Ascending aorta (tissue), 2 donors: ENCODE measurements at places on chromosomes 13 and 19.

- no peak for DNase-seq
These were observed 5.9 kb downstream of the IFNL3 start for GRCh38 chr19:39238944-39239343.

DNA sequence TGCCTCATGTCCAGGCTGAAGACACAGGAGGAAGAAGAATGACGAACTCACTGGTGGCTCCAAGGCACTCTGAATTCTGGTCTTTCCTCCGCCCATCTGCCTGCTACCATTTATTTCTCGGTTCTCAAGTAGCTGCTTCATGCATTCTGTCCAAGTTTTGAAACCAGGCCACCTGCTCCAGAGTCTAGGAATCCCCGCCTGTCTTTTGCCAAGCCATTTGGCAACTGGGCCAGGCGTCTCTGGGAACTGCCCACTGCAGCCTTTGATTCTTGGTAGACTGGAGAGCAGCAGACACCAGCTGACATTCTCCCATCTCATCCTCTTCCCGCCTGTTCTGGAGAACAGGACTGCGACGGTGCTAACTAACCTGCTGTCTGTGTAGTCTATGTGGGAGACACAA lies 10.8 kb downstream of the SLC35E1 start:
- DNase-seq = no peak

DNA sequence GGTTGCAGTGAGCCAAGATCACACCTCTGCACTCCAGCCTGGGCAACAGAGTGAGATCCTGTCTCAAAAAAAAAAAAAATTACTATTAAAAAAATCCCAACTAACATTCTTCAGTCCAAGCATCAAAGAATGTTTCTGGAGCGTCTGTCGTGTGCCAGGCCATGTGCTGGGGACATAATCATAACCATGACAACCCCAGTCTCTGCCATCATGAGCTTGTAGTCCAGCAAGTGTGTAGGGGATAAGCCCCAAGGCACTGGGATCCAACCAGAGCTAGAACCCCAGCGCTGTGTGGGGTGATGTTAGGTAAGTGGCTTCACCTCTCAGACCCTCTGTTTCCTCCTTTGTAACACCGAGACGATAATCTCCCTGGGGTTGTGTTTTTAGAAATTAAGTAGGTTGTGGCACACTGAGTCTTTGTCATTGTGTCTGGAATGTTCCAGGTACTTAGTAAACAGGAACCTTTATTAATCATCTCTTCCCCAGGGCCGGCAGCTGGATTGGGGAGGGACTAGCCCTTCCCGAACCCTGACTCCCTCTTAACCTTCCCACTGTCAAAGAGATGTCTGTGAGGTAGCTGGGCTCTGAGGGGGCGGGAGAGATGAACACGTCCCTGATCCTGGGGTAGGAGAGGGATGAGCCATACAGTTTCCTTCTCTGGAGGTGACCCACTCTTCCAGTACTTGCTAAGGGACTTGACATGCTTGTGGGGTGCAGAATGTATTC lies 5.2 kb downstream of the ITPKC start:
- DNase-seq = no peak

DNA sequence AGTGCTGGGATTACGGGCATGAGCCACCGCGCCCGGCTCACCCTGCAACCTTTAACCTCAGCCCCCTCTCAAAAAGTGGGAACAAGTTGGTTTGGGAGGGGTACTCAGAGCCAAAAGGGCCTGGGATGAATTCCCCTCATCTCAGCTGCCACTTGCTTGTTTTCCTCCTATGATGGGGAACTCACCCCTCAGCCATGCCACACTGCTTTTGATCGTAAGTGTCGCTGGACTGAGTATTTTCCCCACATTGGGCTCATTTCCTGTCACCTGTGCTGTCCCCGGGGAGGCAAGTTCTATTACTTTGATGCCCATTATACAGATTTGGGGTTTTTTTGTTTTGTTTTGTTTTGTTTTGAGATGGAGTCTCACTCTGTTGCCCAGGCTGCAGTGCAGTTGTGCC lies 6.5 kb downstream of the R3HDM4 start:
- no peak for DNase-seq

DNA sequence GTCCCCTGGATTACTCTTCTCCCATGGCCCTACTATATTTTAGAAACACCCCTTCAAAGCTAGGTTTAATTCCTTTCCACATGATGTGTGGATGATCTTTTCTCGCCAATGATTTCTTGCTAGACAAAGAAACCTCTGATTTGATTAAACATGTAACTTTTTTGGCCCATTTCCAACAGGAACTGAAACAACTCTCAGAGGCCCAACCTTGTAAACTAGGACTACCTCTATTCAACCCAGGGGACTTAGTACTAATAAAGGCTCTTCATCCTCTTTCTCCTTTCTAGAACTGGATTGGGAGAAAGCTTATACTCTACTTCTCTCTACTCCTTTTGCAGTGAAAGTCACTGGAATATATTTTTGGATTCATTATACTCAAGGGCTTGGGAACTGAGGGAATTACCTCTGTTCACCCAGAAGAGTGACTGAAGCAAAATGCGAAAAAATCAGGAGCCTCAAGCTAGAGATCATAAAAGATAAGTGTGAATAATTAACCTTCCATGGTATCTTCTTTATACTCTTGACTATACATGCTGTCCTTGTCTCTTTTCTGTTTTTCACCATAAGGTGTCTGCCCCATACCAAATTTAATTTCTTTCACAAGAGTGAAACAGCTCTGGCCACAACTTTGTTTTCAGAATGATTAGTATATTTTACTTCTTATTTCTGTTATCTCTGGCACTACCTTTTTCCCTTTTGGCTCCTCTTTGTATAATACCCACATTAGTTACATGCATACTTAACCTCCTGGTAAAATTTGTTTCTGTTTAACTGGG lies 977.6 kb downstream of the SLITRK5 start:
- no peak for DNase-seq

DNA sequence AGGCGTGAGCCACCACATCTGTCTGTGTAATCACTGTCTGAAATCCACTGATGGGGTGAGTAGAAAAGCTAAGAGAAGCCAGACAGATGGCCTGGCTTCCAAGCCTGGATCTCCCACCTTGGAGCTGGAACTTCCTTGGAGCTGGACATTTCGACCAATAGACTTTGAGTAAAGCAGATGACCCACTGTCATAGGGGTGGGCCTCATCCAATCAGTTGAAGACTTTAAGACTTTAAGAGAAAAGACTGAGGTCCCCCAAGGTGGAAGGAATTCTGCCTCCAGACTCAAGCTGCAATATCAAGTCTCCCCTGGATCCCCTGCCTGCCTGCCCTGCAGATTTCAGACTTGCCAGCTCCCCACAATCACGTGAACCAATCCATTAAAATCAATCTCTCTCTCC lies 20.7 kb downstream of the VSTM1 start:
- DNase-seq = no peak

DNA sequence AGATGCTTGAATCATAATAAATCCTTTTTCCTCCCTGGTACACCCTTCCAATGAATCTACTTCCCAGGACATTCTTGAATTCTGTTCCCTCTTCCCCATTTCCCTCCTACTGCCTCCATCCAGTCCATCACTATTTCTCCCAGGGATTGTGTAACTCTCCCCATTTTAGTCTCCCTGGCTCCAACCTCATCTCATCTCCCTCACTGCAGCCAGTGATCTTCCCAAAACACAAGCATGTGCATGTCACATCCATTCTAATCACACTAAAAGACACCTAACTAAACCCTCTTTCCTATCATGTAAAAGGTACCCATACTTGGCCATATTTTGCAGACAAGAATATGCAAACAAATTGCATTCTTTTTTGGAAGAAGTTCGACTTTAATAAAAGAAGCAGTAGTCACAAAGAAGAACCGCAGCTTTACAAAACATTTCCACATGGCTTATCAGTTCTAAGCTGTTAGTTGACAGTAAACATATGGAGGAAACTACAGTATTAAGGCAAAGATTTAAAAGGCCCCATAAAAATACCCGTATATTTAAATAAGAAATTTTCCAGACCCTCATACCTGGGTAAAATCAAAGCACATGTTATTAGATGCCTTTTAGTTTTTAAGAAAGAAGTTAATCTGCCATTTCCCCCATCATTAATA lies 111.0 kb downstream of the KCTD12 start:
- no peak for DNase-seq

DNA sequence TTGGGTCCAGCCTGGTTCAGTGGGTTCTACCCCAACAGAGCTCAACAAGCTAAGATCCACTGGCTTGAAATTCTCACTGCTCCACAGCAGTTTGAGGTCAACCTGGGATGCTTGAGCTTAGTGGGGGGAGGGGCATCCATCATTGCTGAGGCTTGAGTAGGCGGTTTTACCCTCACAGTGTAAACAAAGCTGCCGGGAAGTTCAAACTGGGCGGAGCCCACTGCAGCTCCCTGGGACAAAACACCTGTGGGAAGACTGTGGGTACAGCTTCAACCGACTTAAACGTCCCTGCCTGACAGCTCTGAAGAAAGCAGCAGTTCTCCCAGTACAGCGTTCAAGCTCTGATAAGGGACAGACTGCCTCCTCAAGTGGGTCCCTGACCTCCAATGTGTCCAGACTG lies 1161.9 kb downstream of the UQCRFS1 start:
- DNase-seq = no peak

- DNase-seq = no peak
These were observed 871.6 kb downstream of the SLITRK6 start for GRCh38 chr13:84927442-84928169.

GRCh38 chr19:38004521-38005223 lies 97.7 kb downstream of the SIPA1L3 start:
- DNase-seq = peak; percentile 92

DNA sequence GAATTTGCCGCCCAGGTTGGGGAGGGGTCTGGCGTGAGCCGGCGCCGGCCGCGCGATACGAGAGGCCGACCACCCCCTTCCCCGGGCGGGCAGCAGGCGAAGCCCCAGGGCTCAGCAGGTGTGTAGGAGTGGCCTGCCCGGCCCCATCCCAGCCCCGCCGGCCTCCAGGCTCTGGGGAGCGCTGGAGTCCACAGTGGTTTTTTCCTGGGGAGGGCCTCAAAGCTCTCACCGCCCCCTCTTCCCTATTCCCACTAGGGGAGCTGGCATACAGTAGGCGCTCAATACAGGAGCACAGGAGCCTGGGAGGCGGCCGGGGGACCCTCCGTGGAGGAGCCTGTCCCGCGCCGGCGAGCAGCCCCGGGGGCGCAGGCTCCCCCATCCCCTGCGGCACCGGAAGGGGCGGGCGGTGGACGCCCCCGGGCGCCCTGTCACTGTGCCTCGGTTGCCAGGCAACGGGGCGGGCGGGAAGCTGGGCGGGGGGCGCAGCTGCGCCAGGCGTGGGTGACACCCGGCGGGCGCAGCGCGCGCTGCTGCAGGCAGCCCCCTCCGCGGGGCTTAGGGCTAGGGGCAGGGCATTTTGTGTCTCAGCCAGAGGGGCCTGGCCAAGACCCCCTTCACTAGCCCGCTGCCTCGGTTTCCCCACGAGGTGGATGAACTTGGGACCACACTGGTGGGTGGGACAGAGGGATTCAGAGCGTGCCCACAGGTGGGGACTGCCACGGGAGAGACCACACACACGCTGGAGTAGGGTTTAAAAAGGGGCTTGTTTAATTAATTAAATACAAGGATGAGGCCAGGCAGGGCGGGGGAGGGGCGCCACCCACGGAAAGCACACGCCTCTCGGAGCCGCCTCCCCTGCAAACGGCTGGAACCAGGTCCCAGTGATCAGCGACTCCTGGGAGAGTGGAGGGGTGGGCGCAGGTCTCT lies 3.6 kb upstream of the REXO1 start:
- no peak for DNase-seq

DNA sequence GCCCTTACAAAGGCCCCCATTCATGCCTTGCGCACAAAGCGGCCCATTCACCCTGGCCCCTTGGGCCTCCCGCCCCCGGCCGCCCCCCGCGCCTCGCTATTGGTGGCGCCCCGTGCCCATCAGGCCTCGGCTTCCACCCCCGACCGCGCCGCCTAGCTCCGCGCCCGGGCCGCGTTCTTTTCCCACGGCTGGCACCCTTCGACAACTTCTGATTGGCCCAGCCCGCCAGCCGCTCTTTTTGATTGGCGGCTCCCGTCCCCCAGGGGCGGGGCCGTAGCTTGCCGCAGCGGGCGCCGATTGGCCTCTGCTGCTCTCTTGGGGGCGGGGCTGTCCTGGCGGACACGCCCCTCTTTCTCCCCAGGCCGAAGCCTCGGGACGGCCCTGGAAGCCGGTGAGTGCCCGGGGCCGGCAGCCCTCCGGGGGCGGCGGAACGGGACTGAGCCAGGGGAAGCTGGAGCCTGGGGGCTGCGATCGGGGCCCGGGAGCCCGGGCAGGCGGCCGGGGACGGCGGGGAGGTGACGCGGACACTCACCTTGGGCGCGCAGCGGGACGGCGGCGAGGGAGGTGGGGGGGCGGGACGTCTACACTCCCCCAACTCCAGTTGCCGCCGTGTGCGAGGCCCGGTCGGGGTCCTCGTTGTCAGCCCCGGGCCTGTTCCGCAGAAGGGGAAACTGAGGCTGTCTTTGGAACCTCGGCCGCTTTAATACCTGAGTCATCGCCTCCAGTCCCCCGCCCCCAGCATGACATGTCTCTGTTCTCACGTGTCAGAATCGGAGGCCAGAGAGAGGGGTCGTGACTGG lies at the start of gene MYH14:
MYH14 (plus strand) TSS at position 342 of the 800 bp plus-strand sequence. CDS start 6,744 bp downstream, outside the sequence.
- DNase-seq = peak; percentile 93

DNA sequence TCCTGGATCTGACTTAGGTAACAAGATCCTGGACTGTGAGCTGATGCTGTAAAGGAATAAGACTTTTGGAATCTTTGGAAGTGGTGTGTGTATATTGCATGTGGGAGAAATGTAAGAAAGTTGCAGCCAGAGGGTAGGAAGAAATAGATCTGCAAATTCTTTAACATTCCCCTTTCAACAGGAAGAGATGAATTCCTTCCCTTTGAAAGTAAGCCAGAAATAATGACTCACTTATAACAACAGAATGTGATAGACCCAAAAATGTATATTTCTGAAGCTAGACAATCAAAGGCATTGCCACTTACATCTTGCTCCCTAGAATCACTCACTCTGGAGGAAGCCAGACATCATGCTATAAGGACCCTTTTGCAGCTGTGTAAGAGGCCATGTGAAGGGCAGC lies 9.8 kb upstream of the SIAH3 start:
- DNase-seq = no peak

- no peak for DNase-seq
These were observed 27.9 kb downstream of the ENOX1 start for GRCh38 chr13:43758834-43759233.

GRCh38 chr13:110758195-110758805 lies 44.8 kb downstream of the ING1 start:
- DNase-seq = no peak

DNA sequence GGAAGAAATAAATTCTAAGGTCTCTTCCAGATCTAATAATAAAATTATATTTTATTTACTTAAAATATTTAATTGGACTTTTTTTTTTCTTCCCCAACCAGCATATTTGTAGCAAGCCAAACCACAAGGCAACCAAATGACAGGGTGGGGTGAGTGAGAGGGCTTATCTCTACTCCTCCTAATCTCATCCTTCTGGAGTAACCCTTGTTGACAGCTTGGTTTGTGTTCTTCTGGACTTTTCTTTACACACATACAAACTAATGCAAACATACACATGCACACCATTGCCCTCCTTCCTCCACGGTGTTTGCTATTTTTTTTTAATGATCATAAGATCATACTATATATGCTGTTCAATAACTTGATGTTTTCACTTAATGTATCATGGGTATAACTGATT lies 383.1 kb downstream of the DLEU7 start:
- DNase-seq = no peak

- peak; percentile 78 for DNase-seq
These were observed at the start of gene CCDC169 for GRCh38 chr13:36297366-36298338. Gene CCDC169 (minus strand): TSS chr13:36297814. CDS start chr13:36297719, 95 bp downstream.
